ENCODE measurements at places on chromosomes 13 and 19. TPM values are rescaled to one million over a fixed set of nuclear protein-coding genes. Genes with fewer than 3 reads are reported as not detected.

- DNase-seq, result no peak
Observed at GRCh38 chr19:14349426-14349825, 31.8 kb upstream of the ADGRE5 start.

Gene POU4F1
- 0.06 TPM for polyA plus RNA-seq

DNA sequence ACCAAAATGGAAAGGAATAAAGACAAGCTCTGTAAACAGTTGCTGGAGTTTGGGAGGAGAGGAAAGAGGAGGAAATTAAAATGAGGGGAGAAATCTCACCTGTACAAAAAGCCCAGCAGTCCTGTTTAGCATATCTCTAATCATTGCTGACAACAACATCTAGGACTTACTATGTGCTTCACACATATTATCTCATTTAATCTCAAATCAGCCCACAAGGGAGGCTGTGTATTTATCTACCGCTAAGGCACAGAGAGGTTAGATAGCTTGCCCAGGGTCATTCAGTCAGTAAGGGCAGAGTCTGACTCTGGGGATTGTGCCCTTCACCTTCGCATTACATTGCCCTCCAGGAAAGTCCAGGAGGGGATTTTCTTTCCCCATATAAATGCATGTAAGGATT is 233.3 kb downstream of the DLEU7 start:
- no peak for DNase-seq

- no peak for DNase-seq
Observed at GRCh38 chr13:104357174-104357573, 1291.0 kb upstream of the SLC10A2 start.

DNA sequence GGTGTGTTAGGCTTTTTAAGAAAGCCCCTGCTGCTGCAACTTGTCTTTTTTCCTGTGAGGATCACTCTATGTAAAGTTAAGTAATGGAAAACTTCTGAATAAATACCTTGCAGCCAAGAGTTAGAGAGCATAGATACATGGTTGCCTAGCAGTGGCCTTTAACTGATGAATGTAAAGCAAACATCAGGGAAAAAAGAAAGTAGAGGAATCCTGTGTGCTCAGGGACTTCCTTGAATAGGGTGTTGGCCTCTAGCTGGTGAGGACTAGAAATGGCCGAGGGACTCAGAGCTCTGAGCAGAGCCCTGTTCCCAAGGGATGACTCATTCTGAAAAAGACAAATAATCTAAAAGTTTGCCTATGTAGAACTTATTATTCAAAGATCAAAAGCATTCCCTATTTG is 135.7 kb downstream of the MIPEP start:
- DNase-seq, result no peak

DNA sequence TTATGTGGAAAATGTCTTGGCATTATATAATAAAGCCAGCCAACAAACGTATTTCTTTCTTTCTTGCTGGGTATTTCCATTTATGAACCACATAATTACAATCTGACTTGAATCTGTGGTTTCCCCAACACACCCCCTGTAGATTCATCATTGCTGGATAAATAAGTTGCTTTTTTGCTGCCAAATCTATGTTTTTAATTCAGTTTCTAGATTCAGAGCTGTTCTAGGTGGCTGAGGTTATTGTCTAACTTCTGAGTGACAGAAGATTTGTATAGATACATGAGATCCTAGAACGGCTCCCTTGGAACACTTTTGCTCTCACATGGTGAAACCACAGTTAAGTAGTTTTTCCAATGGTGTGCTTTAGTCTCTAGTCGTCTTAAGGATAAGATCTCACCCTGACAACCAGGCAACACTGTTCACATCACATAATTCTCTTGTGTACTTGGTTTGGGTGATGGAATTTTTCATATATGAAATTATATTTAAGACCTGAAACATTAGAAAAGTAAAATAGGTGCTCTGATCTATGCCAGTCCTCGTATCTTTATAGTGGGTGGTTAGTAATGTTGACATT is 239.1 kb downstream of the KLF12 start:
- DNase-seq, result no peak

Gene URAD
- not detected for polyA plus RNA-seq

DNA sequence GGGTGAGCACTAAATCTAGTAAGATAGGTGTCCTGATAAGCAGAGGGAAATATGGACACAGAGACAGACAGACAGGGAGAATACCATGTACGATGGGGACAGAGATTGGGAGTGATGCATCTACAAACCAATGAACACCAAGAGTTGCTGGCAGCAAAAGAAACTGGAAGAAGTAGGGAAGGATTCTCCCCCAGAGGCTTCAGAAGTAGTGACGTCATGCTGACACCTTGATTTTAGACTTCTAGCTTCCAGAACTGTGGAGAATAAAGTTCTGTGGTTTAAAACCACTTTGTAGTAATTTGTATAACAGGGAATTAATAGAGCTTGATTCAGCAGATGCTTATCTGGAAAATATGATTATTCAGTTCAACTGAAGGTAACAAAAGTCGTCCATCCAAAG is 66.1 kb downstream of the SLC10A2 start:
- DNase-seq, result no peak

GRCh38 chr19:29478578-29479565 is 46.9 kb upstream of the VSTM2B start:
- no peak for DNase-seq

DNA sequence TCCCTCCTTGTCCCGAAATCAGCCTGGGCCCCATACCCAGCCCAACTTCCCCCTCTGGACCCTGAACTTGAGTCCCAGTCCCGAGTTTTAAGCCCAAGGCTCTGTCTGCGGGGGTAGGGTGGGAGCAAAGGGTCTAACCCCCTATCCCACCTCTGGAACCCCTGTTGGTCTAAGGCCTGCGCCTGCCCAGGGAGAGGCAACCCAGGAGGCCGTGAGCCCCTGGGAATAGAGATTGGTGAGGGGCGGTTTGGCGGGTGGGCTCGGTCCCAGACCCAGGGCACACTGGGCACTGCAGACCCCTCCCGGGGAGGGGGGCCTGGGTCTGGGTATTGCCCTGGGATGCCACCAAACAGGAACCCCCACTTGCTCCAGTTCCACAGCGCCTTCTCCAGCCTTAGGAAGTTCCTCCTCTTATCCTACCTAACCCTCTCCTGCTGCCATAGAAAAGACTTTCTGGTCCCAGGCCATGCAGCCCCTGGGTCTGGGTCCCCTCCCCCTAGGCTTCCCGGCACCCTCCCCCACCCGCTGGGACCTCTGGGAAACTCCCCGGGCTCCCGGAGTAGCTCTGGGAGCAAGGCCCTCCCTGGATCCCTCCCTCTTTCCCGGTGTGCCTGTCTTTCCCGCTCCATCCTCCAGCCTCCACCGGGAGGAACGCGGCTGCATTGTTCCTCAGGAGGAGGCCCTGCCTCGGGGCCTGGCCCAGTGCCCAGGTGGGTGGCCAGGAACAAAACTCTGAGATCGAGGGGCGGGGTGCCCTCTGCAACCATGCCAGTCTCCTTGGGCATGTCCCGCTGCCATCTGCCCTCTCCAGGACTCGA is 33.6 kb upstream of the NANOS3 start:
- DNase-seq, result no peak

GRCh38 chr13:54607421-54607820 is 1578.8 kb downstream of the OLFM4 start:
- DNase-seq, result no peak

DNA sequence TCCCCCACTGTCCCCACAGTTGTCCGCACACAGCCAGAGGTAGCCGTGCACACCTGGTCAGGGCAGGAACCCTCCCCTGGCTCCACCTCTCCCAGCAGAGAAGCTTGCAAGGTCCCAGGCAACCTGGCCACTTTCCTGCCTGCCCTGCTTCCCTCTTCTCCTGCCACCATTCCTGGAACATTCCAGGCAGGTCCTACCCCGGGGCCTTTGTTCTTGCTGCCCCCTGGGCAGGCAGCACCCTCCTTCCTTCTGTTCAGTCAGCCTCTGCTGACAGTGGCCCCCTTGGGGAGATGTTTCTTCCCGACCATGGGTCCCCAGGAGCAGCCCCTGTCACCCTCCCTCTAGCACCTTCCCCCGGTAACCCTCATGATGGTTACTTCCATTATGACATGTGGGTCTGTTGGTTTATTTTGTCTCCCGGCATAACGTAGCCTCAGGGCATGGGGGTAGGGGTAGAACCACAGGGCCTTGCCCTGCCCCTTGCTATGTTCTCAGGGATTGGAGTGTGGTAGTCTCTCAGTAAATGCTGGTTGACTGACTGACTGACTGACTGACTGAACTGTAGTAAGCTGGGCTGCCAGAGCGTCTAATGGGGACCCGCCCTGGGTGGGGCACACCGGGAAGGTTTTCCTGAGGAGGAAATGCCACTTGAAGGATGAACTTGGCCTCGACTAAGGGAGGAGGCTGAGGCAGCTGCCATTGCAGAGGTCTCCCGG is 10.8 kb downstream of the PAK4 start:
- DNase-seq, result no peak

DNA sequence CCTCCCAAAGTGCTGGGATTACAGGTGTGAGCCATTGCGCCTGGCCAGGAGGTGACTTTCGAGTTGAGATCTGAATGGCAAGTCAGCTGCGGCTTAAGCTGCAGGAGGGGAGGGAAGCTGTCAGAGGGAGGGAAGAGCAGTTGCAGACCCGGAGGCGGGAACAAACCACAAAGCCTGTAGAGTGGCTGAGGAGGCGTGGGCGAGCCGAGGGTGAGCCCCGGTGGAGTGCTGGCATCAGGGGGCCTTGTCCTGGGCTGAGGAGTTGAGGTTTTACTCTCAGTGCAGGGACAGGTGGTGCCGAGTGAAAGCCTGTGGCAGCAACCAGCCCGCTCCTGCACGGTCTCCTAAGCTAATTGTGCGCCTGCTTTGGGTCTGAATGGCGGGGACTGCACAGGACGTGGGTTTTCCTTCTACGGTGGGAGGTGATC is 24.2 kb downstream of the PPP1R37 start:
- no peak for DNase-seq

- no peak for DNase-seq
Observed at GRCh38 chr13:35129500-35129899, 187.4 kb downstream of the NBEA start.

Gene GFY
- not detected for polyA plus RNA-seq

GRCh38 chr19:33125929-33126388 is 6.0 kb upstream of the WDR88 start:
- DNase-seq, result peak; percentile 28

Gene CDX2
- not detected for polyA plus RNA-seq

- DNase-seq, result no peak
Observed at GRCh38 chr13:73544175-73544574, 485.4 kb downstream of the KLF5 start.

DNA sequence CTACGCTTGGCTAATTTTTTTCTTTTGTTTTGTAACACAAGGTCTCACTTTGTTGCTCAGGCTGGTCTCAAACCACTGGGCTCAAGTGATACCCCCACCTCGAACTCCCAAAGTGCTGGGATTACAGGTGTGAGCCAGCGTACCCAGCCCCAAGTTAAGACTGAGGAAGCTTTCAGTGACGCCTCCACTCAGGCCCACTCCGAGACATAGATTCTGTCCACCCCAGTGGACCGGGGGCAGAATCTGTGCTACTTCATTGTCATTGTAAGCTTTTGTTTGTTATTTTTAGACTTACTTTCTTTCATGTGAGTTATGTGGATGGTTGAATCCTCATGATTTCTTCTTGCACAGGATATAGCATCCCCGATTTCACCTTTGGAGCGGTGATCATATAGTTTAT is 156.9 kb upstream of the TSHZ3 start:
- no peak for DNase-seq

GRCh38 chr19:45103156-45103507 is 10.2 kb downstream of the PPP1R37 start:
- DNase-seq, result no peak

Gene HRC
- polyA plus RNA-seq, result 29.8 TPM

Gene LILRA5
- 0.40 TPM for polyA plus RNA-seq

- DNase-seq, result no peak
Observed at GRCh38 chr19:49691243-49692146, 579 bp downstream of the CPT1C start.

GRCh38 chr19:33551676-33552075 is 30.1 kb upstream of the PEPD start:
- no peak for DNase-seq

Gene GJB2
- polyA plus RNA-seq, result 5.6 TPM

DNA sequence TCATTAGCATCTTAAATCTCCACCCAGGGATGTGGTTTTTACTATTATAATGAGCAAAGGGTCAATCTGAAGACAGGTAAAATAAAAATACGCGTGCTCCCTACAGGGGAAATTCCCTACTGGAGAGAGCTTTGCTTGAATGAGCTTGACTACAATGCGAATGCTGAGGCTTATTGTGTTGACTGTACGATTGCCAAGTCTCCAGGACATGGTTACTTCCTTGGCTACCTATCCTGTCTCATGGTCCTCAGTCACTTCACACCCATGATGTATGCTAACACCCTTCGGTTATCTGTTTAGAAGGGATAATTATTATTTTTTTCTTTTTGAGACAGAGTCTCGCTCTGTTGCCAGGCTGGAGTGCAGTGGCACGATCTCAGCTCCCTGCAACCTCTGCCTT is 61.7 kb downstream of the ZNF627 start:
- no peak for DNase-seq

Gene ZNF709
- polyA plus RNA-seq, result 7.2 TPM

DNA sequence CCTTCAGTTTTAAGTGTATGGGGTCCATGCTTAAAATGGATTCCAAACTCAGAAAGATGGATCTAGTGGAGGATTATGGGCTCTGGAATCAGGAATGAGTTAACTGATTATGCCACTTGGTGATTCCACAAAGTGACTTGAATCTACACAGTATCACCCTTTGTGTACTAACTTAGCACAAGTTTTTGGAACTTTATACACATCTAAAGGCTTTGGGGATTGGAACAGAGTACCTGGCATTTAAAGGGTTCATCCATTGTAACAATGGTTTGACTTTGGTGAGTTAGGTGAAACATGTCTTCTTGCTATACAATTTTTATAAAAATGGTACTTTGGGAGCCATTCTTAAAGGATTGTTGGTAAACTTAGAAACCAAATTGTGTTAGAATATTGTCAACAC is 1.1 kb downstream of the RPL21 start:
- no peak for DNase-seq

DNA sequence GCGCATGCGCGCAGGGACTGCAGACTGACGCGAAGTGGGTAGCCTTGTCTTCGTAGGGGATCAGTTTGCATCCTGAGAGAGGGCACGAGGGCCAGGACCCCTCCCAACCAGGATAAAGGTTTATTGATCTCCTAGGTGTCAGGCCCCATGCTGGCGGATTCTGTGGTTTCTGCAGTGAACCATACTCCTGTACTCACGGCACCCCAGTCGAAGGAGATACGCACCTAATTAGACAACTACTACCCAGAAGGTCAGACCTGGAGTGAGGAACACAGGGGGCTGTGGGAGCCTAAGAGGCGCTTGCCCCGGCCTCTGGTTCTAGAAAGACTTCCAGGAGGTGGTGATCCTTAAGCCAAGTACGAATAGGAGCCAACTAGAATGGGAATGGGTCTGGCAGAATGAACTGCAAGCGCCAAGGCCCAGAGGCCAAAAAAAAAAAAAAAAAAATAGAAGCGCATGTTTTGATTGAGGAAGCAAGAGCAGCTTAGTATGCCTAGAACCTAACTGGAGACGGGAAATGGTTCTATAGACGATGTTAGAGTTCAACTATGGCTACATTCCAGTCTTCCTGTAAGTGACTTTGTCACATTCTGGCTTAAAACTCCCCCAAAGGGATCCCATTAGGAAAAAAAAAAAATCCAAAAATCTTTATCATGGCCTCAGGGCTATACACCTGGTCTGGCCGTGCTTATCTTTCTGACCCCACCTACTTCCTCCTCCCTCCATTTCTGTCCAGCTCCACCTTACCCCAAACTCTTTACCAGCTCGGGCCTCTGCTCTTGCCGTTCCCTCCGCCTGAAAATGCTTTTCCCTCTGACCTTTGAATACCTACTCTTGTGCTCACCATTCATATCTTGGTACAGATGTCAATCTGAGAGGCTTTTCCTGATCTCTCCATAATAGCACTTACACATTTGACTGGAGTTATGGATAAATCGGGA is 902 bp upstream of the ZNF428 start:
- no peak for DNase-seq

Gene RDH8
- not detected for polyA plus RNA-seq

- DNase-seq, result no peak
Observed at GRCh38 chr19:28983430-28983829, 229.5 kb downstream of the UQCRFS1 start.

Data from right renal pelvis (tissue), 4 donors.